ENCODE measurements at places on chromosomes 1 and 21.

DNA sequence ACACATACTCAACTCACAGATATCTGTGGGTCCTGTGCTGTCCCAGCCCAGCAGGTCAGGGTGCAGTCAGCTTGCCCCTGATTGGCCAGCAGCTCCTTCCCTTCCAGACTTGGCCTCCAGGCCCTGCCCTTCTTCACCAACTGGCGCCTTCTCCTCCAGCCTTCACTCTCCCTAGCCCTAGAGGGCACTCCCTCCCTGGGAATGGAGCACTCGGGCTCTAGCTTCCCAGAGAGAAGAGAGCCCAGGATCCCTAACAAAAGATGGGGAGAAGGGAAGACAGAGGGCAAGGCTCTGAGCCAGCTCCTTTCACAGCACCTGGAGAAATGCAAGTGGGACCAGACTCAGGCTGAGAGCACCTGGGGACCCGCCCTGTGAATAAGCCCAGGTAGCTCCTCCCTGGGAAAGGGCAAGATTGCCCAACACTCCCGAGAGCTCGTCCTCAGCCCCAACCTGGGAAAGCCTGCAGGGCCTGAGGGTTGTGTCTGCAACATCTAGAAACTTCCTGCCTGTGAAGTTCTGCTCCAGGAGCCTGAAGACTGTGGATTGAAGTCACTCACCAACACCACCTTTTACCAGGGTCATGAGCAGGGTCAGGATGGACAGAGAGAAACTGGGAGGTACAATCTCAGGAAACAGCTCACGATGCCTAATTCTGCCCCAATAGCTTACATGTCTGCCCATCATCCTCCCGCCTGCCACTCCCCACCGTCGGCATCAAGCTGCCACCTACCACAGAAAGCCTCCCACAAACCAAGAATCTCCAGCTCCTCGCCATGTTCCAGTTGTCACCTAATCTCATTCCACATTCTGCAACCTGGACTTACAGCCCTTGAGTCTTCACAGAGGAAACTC is at the start of gene PGLYRP4:
PGLYRP4 (minus strand) TSS at position 331 of the 852 bp plus-strand sequence. CDS start 909 bp downstream, outside the sequence.
- DNase-seq = no peak

GRCh38 chr1:91572044-91572443 is 71.4 kb downstream of the CDC7 start:
- DNase-seq = no peak

DNA sequence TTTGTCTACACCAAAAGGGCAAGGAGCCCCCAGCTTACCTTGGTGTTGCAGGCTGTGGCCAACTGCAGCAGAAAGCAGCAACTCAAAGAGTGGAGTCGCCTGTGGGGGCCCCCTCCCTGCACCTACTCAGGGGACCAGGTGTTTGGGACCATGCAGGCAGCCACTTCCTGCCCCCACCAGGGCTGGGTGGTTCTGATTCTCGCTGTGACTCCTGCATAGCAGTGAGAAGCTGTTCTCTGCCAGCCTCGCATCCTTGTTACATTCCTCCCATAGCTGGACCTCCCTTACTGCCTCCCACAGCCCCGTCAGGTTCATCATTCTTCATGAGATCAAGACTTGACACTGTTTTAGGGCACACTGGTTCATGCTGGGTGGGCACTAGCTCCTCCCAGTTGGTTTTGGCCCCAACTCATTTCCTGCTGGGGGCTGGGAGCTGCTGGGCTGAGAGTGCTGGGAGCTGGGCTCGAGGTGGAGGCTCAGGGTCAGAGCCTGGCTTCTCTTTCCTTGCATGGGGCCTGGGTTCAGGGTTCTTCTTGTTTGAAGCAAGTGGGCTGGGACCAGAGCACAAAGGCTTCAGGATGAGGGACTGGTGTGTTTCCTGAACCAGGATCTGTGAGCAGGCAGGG is 146.9 kb upstream of the C1orf174 start:
- no peak for DNase-seq

- DNase-seq = no peak
Measured at GRCh38 chr1:181763736-181764135, 280.4 kb downstream of the CACNA1E start.

GRCh38 chr1:17678011-17678410 is 77.1 kb upstream of the ACTL8 start:
- no peak for DNase-seq

DNA sequence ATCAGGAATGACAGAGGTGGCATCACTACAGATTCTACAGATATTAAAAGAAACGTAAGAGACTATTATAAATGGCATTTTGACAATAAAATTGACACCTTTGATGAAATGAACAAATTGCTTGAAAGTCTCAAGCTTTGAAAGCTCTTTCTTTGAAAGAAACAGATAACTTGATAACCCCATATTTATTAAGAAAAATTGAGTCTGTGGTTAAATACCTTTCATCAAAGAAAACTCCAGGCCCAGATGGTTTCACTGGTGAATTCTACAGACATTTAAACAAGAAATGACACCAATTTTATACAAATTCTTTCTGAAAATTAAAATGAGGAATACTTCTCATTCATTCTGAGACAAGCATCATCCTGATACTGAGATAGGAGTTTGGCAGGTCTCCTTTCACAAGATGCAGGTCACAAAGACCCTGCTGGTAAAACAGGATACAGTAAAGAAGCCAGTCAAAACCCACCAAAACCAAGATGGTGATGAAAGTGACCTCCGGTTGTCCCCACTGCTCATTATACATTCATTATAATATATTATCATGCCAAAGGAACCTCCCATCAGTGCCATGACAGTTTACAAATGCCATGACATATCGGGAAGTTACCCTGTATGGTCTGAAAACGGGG is 210.9 kb downstream of the AKT3 start:
- DNase-seq = no peak

Measured in AG08395 (cell line).